ENCODE measurements at places on chromosomes 7 and 10.

DNA sequence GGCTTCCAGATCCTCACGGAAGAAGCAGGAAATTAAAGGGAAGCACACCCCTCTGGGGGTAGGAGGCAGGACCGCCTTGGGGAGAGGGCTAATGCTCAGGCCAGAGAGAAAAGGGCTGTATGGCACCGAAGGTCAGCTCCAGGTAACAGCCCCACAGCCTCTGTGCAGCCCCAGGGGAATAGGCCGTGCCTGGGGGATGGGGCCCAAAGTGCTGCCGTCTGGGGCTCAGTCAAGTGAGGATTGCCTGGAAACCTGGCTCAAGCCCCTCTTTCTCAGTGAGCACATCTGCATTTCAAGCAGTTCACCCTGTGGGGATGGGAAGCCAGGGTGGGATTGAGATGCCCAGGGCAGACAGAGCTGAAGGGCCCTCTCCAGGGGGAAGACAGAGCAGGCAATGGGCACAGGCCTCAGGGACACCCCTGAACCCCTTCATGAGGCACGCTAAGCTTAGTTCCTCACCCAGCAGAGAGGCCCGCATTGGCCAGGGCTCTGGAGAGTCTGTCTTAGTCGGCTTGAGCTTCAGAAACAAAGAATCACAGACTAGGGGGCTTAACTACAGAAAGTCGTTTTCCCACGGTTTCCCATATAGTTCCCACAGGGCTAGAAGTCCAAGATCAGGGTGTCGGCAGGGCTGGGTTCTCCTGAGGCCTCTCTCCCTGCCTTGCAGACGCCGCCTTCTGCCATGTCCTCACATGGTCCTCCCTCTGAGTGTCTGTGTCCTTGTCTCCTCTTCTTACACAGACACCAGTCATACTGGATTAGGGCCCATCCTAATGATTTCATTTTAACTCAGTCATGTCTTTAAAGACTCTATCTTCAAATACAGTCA is 118.2 kb downstream of the PTPN20 start:
- no peak for DNase-seq

GRCh38 chr7:140281960-140282359 is 105.2 kb upstream of the KDM7A start:
- no peak for DNase-seq

GRCh38 chr7:86913709-86914108 is 145.7 kb downstream of the ELAPOR2 start:
- DNase-seq: no peak

GRCh38 chr10:100899171-100899570 is 13.6 kb upstream of the SLF2 start:
- no peak for DNase-seq

DNA sequence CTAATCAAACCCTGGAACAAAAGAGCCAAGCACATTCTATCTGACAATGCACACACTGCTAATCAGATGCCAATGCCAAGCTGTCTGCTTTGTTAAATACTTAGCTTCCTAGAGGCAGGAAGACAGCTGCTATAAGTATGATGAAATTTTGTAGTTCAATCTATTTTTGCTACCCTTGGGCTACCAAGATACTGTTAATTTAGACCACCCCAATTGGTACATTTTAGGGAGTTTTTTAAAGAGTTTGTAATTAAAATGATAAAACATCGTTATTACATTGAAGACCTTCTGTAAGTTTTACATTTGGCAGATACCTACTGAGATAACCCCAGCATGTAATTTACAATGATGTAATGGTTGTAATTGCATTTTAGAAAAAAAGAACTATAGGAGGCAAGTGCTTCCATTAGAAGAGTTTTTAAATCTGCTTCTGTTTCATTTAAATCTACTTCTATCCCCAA is 268.5 kb downstream of the ADK start:
- DNase-seq: no peak

- no peak for DNase-seq
These were observed 484.0 kb upstream of the ZWINT start for GRCh38 chr10:56844978-56845529.

- no peak for DNase-seq
These were observed 108.2 kb downstream of the INPP5A start for GRCh38 chr10:132645630-132646442.

GRCh38 chr10:9297580-9297979 is 1243.1 kb downstream of the GATA3 start:
- DNase-seq: no peak

DNA sequence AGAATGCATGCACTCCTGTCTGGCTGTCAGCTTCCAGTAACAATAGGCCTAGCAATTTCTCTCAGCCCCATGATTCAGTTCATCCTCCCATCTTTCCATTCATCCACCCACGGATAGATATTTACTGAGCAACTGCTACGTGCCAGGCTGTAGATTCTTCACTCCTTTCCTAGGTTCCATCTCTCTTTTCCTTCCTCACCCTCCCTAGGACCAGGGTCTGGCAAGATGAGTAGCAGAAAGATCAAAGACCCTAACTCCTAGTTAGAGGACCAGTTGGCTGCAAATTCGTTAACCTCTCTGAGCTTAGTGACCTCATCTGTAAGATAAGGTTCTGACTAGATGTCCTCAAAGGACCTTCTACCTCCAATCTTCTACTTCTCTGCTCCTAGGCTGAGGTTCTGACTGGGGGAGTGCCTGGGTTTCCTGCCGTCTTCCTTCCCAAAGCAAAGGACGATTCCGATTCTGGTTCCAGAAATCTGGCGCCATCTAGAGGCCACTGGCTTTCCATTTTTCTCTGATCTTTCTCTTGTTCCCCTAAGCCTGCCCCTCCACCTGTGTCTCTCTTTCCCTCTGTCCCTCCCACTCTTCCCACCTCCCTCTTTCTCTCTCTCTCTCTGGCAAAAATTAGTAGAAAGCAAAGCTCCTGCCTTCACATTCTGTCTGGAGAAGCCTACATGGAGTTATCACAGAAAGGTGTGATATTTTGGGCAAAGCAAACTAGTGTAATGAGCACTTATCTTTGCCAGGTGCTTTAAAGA is 26.2 kb downstream of the TBATA start:
- peak; percentile 35 for DNase-seq

GRCh38 chr7:2972835-2973161 is 70.9 kb downstream of the CARD11 start:
- DNase-seq: no peak

DNA sequence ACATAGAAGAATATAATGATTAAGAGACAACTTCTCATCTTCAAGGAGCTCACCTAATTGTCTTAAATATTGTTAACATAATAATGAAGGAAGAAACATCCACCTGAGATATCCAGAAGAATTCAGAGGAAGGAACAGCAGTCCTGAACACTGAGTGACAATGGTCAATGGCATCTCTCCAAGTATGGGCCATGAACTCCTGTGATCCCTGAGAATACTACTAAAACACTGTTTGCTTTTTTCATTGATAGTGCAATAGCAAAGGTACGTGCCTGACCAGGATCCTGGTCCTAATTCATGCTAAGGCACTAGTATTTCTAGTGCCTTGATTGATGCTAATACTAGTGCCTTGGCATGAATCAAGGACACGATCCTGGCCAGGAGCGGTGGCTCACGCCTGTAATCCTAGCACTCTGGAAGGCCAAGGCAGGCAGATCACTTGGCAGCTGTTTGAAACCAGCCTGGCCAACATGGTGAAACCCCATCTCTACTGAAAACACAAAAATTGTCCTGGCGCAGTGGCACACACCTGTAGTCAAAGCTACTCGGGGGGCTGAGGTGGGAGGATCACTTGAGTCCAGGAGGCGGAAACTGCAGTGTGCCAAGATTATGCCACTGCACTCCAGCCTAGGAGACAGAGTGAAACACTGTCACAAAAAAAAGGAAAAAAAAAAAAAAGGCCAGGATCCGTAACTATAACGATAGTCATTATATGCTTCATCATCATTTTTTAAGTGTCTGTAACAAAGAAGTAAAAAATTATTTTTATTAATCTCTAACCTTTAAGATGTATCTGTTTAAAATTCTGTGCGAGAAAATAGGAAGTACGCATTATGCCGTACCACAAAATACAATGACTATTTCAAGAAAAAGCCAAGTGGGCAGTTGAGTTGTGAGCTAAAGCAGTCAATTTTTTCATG is 49.1 kb downstream of the SRPK2 start:
- no peak for DNase-seq

DNA sequence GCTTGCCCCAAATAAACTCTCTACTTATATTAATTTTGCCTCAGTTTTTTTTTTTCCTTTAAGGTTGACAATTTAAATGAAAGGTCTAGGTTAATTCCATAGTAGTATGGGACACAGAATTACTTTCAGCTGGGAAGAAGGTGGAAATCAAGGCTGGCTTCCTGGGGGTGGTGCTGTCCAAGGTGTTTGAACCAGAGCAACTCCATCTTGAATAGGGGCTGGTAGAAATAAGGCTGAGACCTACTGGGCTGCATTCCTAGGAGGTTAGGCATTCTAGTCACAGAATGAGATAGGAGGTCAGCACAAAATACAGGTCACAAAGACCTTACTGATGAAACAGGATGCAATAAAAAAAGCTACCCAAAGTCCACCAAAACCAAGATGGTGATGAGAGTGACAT is 1190.8 kb upstream of the AUTS2 start:
- no peak for DNase-seq

GRCh38 chr7:154953006-154953684 is 49.8 kb downstream of the PAXIP1 start:
- DNase-seq: peak; percentile 50

DNA sequence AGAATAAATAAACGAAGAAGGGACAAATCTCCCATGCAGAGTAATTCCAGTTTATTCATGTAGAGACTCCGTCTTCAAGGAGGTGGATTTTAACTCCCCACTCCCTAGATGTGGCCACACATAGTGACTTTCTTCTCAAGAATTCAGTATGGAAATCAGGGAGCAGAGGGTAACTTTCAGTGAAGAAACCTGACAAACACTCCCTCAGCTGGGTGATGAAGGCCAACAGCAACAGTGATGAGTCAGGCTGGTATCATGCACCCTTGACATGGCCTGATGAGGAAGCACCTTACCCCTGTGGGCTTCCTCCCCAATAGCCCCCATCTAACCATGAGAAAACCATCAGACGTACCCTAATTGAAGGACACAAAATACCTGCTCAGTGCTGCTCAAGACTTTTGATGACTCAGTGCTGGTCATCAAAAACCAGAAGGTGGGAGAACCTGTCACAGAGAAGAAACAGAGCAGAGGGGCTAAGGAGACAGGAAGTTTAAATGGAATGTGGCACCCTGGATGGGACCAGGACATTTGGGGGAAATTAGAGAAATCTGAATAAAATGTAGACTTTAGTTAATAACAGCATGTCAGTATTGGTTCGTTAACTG is 50.6 kb downstream of the ADAMTS14 start:
- no peak for DNase-seq

All from activated CD4-positive, alpha-beta T cell treated with anti-CD3 and anti-CD28 coated beads for 1 hour (primary cell).